ENCODE measurements at places on chromosomes 6 and 20.

DNA sequence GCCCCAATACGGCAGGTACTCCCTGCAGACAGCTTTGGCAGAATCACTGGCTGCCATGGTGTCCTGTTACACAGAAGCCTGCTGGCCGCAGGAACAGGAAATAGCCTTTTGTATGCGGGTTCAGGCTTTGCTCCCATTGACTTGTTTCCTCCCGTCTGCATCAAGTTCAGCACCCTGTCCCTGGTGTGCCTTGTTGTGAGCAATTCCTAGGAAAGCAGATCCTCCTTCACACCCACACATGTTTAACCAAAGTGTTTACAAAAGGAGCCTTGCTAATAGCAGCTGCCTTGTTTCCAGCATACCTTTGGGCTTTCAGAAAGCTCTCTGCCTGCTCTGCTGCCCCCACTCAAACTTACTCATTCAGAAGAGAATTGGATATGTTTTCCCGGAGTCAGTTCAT lies 127.2 kb upstream of the SUPT3H start:
- no peak for DNase-seq

- no peak for DNase-seq
Measured at GRCh38 chr6:69555088-69555638, 241.6 kb downstream of the LMBRD1 start.

- no peak for DNase-seq
Measured at GRCh38 chr20:3354247-3354646, 53.2 kb downstream of the DNAAF9 start.

- no peak for DNase-seq
Measured at GRCh38 chr20:42795111-42795695, 394.5 kb downstream of the PTPRT start.

Data from PC-9 (cell line).